Kidney glomerular epithelial cell (primary cell): ENCODE measurements at places on chromosomes 11 and 22.

- no peak for DNase-seq
Observed at GRCh38 chr11:61541598-61541997, 33.0 kb downstream of the LRRC10B start.

- peak; percentile 2 for DNase-seq
Observed at GRCh38 chr11:33899400-33900037, 7.6 kb upstream of the LMO2 start.

DNA sequence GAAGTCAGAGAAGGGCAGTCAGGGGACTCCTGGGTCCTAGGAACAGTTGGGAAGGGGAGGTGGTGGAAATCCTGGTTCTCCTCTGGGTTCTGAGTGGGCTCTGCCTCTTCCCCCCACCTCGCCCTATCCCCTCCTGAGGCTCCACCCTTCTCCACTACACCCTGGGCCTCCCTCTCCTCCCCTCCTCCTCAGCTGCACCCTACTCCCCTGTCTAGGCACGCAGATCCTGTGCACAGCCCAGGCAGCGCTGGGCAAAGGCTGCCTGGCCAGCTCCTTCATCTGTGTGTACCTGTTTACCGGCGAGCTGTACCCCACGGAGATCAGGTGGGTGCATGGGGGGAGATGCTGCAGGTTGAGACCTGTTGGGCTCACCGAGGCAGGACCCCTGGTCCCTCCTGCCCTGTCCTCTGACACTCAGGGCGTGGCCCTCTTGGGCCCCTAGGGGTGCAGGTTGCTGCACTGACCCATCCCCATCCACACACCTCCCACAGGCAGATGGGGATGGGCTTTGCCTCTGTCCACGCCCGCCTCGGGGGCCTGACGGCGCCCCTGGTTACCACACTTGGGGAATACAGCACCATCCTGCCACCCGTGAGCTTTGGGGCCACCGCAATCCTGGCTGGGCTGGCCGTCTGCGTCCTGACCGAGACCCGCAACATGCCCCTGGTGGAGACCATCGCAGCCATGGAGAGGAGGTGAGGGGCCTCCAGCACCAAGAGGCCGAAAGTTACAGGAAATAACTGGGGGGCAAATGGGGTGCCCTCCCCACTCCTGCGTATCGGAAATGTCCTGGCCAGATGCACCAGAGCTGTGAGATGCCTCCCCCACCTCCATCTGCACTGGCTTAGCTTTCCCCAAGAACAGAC, 25.3 kb upstream of the POLA2 start:
- no peak for DNase-seq

- DNase-seq = no peak
Observed at GRCh38 chr11:120057595-120058581, 80.0 kb downstream of the TRIM29 start.

DNA sequence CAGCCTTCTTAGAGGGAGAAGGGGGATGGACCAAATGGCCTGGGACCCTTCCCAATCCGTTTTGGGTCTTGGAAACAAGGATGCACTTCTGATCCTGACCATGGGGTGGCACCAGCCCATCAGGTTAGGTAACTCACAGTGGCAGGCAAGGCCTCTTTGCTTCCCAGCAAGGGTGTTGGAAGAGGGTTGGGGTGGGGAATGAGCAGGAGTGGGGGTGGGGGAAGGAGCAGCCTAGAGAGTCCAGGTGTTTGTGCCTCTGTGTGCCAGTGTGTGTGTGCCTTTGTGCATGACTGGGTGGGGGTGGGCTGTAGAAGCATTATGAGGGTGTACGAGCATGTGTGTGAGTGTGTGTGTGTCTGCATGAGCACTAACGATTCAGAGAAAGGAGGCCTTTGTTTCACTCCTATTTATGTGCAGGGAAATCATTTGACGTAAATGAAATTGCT, 213.1 kb downstream of the INSC start:
- DNase-seq = peak; percentile 14

DNA sequence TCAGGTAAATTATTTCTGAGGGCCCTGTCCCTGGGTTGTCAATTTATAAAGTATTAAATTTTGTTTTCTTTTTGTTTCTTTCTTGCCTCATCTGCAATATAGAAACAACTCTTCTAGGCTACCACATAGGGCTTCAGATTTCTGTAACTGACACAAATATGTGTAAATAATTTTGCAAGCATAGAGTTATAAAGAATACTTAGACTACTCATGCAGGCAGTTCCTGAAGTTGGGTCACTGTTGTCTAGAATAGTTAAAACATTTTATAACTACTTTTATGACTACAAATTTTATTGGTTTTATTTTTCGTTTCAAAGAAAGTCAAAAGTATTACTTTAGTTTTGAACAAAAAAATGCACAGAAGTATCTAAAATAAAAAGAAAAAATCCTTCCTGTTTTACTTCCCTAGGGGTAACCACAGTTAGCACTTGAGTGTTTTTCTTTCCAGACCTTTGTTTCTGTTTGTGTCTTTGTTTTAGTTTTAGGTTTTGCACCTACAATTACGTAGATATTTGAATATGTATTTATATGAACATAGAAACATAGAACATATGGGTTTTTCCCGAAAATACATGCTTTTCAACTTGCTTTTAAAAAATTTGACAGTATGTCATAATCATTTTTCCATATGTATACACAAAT, 12.4 kb upstream of the TMEM123 start:
- no peak for DNase-seq

GRCh38 chr22:29625090-29625825, 21.8 kb downstream of the NF2 start:
- peak; percentile 87 for DNase-seq

- DNase-seq = no peak
Observed at GRCh38 chr11:66004186-66004585, 1.9 kb downstream of the BANF1 start.

GRCh38 chr11:114243461-114244372, 52.5 kb upstream of the NNMT start:
- DNase-seq = no peak

- DNase-seq = no peak
Observed at GRCh38 chr22:20089226-20089976, 9.4 kb downstream of the DGCR8 start.

DNA sequence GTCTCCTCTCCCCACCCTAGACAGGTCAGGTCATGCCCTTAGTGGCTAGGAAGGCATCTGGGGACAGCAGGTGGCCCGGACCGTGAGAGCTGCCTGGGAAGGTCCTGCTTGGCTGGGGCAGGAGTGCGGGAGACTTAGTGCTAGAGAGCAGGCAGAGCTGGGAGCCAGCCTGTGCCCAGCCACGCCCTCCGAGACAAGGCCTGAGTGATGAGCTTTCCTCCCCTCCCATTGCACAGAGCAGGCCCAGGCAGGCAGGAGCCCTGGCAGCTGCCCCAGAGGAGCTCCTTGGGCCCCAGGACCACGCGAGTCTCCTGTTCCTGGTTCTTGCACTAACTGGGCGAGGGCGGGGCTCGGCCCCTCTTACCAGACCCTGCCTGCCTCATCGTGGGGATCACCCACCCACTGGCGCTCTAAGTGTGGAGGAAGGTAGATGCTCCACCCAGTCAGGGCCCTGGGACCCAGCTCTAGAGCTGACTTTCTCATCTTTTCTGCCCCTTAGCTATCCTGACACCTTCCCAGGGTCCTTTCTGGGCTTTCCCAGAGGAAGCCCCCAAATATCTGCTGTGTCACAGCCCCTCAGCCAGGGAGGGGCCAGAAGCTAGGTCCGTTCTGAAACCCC, 44.9 kb downstream of the MACROD1 start:
- DNase-seq = no peak

GRCh38 chr11:44607987-44608386, 42.5 kb downstream of the CD82 start:
- DNase-seq = peak; percentile 71

DNA sequence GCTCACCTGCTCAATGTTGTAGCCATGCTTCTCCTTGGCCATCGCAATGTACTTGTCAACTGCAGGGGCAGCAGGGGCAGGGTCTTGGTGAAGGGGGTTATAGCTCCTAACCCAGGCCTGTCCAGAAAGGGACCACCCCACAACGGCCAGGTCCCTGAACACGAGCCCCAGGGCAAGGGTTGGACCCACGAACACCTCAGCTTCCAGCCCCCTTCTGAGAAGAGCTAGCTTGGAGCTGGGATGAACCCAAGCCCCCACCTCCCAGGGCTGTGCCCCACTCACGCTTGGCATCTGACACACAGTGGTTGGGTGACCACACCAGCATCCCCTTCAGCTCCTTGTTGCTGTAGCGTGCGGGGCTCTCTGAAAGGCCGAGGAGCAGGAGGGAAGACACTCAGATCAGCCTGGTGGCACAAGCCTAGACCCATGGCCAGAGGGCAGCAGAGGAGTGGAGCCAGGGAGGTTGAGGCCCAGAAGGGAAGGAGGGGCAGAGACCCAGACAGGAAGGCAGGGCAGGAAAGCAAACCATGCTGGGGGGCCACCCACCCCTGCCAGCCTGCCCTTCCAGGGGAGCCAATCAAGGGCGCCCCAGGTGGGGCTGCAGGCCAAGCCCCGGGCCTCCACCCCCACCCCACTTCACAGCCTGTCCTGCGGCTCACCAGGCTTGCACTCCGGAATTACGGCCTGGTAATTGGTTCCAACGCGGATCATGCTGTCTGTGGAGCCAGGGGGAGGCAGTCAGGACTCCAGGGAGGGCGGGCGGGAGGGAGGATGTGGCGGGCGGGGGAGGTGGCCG, 1.9 kb downstream of the RCOR2 start:
- DNase-seq = no peak

GRCh38 chr11:19394525-19395016, 153.8 kb upstream of the E2F8 start:
- no peak for DNase-seq

DNA sequence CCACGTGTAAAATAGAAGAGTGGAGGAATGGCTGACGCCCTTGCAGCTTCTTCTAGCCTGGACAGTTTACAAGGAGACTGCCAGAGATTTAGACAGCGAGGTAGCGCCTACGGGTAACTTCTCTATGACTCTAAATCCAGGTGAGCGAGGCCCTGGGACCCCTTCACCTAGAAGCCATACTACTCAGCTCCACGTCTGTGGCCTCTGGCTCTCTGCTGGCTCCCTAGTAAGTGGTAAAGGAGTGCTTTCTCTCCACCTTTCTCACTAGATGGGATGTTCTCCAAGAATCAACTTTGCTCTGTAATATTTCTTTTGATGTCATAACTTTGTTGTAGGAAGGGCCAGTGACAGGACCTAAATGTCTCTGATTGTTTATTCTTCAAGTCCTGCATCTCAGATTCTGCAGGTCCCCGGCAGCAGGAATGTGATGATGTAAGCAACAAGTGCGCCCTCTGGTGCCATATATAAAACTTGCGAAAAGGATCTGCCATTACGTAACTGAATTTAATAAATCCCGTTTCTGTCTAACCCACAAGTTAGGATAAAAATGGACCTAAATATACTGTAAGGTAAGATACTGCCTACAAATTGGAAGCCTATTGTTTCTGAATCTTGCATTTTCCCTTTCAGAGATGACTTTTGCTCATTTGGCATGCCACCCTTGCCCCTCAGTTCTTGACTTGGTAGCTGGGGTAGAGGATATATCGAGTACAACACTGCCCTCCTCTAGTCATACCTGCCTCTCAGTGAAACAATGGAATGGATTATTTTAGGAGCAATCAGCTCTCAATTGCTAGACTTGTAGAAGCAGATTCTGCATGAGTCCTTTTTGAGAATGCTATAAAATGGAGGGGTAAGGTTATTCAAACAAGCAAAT, 11.0 kb upstream of the PTPN5 start:
- peak; percentile 53 for DNase-seq

DNA sequence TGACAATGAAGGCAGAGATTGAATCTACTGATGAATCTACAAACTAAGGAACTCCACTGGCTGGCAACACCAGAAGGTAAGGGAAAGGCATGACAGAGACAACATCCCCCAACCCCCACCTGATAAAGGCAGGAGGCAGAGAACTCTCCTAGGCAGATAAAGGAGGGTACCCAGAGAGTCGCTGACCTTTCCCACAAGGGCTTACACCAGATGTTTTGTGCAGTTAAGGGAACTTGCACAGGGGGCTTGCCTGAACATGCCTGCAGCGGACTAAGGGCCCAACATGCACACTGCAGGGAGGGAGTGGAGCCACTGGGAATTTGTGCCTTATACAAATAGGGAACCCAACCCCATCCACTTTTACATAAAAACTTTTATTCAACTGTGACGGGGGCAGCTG, 1996.9 kb upstream of the RAG2 start:
- no peak for DNase-seq

- no peak for DNase-seq
Observed at GRCh38 chr11:109423466-109424190, 1.6 kb downstream of the C11orf87 start.

GRCh38 chr11:117259417-117259816, 26.9 kb downstream of the RNF214 start:
- peak; percentile 33 for DNase-seq

DNA sequence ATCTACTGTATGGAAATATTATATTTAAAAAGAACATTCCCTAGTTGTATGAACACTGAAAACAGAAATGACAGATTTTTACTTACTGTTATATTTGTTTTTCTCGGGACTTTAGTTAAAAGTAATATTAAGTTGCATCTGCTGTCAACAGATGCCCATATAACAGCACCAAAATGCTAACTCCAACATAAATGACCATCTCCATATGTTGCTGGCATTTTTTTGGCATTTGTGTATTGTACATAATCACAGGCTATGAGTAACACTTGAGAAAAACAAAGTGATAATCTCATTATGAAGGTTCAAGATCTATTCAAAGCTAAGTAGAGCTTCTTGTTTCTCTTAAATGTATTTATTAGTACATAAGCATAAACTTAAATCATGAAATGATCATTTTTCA, 172.0 kb downstream of the CNTN5 start:
- DNase-seq = no peak

DNA sequence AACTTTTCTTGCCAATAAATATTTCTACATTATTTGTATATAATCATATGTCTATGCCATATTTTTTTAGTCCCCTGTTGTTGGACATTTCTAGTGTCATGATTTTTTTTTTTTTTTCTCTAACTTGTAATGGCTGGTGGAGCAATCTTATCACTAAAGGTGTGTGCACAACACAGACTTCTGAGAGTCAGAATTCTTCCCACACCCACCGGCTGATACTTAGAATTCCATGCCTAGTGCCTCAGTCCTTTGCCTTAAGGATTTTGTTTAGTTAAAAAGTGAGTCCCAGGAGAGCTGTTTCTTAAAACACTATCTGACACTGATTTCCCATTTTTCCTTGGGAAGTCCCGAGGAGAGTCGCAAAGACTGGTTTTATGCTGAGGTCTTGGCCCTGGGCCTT, 87.7 kb upstream of the BARX2 start:
- no peak for DNase-seq

DNA sequence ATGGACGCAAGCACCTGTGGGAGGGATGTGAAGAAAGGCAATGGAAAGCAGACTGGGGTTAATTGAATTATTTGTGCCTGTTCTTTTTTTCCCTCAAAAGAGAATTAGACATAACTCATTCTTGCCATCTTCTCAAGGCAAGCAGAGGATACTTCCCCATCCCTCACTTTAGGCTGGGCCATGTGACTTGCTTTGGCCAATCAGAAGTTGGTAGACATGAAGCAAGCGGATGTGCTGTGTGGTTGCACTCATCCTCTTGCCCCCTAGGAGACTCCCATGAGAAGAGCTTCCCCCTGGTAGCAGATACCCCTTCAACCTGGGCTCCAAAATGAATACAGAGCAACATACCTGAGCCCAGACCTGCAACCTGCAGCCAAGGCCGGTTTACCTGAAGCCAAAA, 124.4 kb upstream of the ZC3H12C start:
- no peak for DNase-seq

GRCh38 chr11:123183391-123184099, 11.5 kb downstream of the CLMP start:
- DNase-seq = peak; percentile 23
